ENCODE measurements at places on chromosomes 12 and 14.

DNA sequence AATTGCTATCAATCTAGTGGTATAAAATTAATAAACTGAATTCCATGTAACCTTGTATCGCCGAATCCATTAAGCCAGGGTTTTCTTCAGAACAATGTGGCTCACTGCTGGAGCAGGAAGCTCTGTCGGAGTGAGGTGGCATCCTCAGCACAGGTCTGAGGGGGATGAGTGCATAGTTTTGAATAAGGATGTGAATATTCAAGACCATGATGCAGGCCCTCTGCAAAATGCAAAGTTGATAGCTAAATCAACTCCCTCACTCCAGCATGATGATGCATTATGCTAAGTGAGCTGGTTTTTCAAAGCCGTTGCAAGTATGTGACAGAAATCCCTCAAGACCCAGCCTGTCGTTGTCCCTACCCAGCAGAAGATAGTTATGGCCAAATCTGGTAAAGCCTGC, 53.0 kb downstream of the TRIM9 start:
- no peak for DNase-seq

DNA sequence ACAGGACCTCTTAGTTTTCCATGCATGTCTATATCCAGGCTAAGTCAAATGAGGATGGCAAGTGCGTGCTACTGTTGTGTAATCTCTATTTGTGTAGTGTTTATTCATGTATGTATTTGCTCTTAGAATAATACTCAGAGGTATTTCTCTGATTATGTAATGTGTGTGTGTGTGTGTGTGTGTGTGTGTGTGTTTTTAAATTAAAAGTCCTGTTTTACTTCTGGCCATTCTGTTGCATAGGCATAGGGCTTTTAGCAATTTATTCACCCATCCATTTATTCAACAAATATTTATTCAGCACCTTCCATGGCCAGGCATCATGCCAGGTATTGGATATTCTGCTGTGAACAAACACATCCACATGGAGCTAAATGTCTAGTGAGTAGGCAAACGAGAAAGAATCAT, 63.5 kb downstream of the PELI2 start:
- DNase-seq, result no peak

- DNase-seq, result no peak
Measured at GRCh38 chr14:61965030-61965745, 203.0 kb downstream of the SNAPC1 start.

DNA sequence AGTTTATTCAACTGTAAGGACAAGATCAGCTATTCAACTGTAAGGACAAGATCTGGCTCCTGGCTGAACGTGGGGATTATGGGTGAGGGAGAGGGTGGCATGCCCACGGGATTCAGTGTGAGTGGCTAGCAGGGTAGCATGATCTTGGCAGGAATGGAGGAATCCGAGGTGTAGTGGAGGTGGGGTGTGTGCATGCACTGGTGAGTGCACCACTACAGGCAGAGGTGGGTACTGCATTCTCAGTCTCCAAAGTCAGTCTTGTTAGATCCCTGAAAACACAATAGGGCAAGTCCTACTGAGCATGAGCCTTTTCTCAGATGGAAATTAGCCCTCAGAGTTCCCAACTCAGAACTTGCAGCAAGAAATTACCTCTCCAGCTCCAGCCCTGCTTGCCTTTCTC, 32.2 kb upstream of the DCD start:
- DNase-seq, result peak; percentile 50

DNA sequence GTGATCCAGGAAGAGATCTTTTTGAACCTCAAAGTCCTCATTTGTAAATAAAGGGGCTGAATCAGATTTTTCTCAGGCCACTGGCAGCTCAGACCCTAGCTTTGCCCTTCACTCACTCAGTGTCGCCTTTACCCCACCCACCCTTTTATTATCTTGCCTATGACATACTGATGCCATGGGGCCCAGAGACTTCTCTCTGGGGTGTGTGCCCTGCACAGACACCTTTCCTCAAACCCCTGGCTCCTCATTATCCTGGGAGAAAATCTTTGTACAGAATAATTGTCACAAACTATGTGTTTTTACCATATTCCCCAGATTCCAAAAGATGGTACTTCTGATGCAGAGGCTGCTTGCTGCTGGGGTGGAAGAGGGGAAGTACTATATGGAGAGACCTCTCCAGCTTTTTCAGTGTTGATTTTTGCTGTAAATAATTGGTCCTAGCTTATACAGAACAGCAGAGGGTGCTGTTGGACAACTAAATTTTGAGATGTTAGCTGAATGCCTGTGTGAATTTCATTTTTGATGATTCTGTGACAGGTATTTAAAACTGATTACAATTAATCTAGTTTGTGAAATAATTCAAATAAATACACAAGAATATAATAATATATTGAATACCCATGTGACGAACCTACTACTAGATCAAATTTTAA, 53.9 kb upstream of the DCD start:
- DNase-seq, result peak; percentile 69

DNA sequence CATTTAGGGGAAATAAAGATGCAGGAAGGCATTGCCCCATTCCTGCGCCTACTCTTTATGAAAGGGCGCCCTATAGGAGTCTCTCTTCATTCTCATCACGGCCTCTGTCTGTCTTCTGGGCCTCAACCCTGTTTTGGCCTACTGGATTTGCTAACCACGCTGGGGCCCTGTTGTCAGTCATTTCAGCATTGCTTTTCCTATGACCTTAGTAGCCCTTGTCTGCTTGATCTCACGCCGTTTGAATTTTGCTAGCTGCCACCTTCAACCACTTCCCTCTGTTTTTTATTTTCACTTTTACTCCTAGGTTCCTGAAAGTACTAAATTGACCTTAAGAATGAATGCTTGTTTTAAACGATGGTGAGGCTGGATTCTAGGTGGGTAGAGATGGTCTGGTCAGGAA, 139.0 kb downstream of the SYNE2 start:
- DNase-seq, result no peak

GRCh38 chr12:20097626-20098025, 270.7 kb upstream of the PDE3A start:
- DNase-seq, result no peak

DNA sequence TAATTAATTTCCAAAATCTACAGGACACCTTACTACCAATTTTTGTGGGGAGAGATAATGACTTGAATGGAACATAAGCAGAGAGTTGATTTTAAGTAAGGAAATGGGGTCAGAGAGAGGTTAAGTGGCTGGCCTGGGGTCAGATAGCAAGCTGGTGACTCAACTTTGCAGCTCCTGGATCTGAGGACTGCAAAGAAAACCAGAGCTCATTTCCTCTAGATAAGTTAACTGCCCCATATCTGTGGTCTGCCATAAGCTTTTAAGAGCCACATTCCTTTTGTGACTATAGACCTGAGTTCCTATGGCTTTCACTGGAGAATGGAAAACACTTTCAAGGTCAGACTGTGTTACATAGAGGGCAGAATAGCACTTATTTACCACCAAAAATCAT, 201.2 kb upstream of the PRICKLE1 start:
- DNase-seq, result no peak

- no peak for DNase-seq
Measured at GRCh38 chr12:48789858-48790326, 1.0 kb upstream of the ADCY6 start.

GRCh38 chr12:106976668-106977067, 10.3 kb downstream of the MTERF2 start:
- no peak for DNase-seq

DNA sequence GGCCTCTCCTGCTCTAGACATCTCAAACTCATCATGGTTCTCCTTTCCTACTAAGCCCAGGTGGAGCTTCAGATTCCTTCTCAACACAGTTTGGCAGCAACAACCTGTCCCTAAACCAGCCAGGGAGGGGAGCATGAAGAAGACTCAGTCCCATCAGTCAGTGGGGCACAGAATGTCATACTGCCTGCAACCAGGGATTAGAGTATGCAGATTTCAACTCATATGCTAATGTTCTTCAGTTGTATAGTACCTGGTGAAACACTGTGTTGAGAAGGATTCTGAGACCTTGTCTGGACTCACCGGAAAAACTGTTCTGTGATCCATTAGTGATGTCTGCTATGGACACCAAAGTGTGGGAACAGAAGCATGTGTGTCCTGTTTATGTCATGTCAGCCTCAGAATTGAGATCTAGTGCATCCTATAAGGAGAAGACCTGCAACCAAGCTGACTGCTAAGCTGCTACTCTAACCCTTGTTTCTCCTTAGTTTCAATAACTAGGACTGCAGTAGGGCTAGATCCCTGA, 43.6 kb downstream of the TRPV4 start:
- DNase-seq, result no peak

- no peak for DNase-seq
Measured at GRCh38 chr12:68467514-68467913, 135.4 kb upstream of the MDM1 start.

DNA sequence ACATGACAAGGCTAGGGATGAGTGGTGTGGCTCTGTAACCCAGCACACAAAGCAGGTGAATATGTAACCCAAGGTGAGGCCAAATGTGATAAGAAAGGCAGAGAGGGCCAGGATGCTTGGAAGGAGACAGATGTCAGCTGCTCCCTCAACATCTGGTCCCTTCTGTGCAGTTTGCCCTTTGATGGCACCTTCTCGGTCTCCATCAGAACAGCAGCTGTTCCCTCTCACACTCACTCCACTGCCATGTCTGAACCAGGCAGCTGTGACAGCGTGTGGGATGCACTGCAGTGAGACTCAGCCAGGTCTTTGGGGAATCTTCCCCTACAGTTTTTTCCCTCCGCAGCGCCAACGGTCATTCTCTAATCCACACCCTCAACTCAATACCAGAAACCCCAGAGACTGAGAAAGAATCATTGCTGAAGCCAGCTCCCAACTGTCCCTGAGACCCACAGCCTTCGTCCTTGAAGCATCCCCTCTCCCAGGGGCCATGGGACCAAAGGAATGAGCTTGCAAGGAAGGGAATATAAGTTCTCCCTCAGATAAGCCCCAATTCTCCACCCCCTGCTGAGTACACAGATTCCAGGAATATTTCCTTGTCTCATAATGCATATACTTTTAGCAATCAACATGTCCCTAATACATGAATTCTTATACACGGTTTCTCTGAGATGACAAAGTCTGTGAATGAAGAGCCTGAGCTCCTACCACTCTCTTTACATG, 230.0 kb downstream of the GLT1D1 start:
- no peak for DNase-seq

- DNase-seq, result no peak
Measured at GRCh38 chr12:107523775-107524535, 161.6 kb upstream of the PWP1 start.

DNA sequence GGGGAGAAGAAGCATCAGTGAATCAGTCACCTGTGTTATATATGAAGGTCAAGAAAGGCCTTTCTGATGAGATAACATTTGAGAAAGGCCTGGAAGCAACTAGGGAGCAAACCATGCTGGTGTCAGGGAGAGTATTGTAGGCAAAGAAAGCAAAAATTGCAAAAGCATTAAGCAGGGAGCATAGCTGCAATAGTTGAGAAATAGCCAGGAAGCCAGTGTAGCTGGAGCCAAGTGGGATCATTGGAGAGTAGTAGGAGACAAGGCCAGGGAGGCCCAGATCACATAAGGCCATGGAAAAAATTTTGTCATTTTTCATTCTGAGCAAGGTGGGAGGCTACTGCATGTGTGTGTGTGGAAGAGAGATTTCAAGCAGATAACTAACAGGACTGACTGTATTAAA, 18.8 kb upstream of the MAGOHB start:
- no peak for DNase-seq

DNA sequence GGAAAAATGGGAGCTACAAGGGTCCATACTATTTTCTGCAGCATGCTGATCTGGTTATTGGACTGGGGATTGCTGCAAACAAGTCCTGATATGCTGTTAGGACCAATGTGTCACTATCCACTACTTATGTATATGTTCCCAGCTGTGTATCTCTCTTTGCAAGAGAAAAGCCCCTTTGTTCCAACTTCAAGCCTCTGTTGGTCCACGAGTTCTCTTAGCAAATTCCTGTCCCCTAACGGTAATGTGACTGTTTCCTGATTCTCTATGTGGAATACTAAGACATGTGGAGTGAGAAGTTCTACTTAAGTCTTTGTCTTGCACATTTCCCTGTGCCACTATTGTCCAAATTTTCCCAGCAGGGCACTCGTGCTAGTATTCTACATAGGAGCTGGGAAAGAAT, 557.7 kb downstream of the FSCB start:
- no peak for DNase-seq

- no peak for DNase-seq
Measured at GRCh38 chr12:57232156-57232756, 2.7 kb downstream of the SHMT2 start.

DNA sequence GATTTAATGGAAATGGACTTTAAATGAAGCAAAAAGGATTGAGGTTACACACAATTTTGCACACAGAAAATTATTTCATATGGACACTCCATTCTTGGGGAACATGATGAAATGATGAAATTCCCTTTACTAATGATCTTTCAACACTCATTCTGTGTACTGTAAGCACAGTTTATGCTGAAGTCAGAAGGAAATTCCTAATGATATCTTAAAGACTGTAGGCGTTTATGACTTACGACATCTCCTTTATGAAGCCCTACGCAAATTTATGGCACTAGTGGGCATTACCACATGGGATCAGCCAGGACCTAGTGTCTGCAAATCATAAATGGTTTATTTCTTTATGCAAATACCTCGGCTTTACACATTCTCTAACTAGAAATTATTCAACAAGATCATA, 97.9 kb upstream of the SOX5 start:
- DNase-seq, result no peak

DNA sequence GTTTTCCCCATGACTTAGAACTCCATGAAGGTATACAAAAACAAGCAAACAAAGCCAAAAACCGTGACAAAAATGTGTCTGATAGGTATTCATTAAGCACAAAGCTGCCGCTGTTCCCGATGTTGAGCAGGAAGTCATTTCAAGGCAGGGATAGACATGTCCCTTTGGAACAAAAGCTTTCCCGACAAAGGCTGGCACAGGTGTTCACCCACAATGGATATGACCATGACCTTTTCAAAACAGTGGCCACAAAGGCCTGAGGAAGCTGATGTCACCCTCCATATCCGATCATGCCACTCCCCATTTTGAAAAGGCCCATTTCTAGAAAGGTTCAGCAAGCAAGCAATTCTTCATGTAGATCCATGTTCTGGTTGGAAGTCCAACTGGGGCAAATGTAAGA, 279.1 kb downstream of the BTG1 start:
- no peak for DNase-seq

DNA sequence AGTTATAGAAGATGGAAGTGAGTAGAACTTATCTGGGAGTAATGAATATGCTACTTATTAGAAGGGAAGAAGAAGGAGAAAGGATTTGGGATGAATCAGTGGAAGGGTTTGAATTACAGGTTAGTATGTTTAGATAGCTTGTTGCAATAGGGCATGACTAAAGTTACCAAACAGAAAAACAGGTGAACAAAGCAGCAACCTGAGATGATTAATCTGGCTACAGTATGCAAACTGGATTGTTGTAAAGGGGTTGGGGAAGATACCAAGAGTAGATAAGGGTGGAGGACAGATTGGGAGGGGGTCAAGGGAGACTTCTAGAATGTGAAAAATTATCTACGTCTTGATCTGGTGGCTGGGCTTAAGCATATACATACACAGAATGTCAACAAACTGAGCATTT, 73.4 kb upstream of the CLEC14A start:
- DNase-seq, result no peak

DNA sequence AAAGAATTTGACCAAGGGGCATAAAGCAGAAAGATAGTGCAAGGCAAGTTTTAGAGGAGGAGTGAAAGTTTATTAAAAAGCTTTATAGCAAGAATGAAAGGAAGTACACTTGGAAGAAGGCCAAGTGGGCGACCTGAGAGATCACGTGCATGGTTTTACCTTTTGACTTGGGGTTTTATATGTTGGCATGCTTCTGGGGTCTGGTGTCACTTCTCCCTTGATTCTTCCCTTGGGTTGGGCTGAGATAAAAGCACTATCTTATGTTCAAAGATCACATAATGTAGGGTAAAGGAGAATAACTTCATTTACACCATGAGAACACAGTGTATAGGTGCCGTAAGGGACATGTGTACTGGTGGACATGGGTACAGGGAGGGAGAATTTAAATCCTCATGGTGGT, 17.7 kb upstream of the TMEM30B start:
- DNase-seq, result no peak
